ENCODE measurements at places on chromosomes 2 and 18.

DNA sequence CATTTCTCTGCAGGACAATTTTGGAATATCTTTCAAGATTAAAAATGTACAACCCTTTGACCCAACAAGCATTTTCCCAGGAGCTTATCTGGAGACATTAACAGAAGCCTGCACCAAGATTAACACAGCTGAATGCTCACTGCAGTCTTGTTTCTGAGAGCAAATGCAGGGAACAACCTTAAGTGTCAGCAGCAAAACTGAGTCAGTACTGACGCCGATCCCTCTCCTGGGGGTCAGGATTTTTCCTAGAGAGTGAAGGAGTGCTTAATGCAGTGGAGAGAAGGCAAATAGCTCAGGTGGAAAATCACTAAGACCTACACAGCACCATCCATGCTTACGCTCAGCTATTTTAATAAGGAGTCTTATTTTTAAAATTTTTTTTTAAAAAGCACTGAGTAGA, 42.8 kb upstream of the SGPP2 start:
- peak; percentile 53 for DNase-seq

DNA sequence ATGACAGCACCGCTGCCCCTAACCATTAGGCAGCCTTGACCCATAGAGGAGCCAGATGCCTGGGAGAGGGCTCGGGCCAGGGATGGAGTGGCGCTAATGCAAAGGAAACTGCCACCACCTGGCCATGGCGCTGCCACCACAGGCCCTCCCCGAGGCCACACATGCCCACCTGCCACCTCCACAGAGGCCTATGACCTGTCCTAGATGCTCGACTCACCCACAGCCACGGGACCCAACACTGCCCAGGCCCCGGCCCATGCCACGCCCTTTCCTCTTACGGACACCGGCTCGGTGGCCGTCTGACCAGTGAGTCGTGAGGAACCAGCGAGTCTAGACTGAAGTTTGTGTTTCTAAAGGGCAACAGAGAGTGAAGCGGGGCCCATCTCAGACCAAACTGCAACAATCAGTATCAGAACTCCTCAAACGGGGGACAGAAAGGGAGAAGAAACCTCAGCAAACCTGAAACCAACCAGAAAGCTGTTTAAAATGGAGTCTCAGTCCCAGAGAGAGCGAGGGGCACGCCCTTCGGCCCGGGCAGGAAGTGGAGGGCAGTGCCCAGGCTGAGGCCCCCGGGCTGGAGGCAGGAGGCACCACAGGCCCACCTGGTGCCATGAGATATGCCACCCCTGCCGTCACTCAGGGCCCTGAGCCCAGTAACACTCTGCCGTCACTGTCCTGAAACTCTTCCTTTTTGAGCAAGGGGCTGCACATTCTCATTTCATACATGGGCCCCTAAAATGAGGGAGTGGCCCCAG, 711 bp downstream of the GPR17 start:
- no peak for DNase-seq

DNA sequence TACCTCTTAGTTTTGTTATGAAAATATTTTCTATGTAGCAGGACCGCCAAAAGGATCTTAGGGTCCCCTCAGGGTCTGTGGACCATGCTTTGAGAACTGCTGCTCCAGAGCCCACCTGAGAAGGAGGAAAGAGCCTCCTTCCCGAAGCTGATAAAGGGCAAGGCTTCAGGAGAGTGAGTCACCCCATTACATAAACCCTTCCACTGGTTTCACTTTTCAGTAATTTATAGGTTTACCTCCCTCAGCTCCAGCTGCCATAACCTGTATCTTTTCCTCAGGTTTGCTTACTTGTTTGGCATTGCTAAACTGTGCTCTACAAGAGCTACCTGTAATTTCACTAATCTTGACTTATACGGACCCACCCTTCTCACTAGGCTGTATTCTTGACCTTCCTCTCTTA, 6.6 kb downstream of the TTLL4 start:
- no peak for DNase-seq

- peak; percentile 83 for DNase-seq
Measured at GRCh38 chr2:222561817-222562645, 93.9 kb downstream of the FARSB start.

DNA sequence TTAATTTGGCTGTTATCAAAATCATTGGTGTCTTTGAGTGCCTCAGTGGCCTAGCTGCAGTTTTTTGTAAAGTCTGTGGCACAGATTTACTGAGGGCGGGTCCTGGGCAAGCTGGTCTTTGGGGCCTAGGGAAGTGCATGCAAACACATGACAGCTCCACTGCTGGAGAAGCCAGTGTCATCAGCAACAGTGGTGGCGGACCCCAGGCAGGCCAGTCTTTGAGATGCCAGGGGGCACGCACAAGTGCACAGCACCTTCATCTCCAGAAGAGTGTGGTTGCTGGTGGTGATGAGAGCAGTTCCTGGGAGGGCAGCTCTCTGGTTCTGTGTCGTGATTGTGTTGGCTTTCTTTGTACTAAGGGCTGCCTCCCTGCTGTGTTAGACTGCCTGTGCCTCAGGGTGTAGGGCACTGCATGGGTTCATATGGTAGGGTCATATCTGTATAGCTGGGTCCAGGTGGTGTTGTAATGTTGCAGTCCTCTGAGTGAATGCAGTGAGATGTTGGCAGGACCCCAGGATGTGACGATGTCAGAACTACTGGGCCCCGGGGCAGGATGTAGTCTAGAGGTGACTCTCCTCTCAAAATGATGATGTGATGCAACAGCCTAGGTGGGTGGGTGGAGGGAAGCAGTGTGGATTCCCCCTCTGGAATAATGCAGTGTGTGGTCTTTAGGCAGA, 646.7 kb upstream of the CDH2 start:
- DNase-seq = no peak

DNA sequence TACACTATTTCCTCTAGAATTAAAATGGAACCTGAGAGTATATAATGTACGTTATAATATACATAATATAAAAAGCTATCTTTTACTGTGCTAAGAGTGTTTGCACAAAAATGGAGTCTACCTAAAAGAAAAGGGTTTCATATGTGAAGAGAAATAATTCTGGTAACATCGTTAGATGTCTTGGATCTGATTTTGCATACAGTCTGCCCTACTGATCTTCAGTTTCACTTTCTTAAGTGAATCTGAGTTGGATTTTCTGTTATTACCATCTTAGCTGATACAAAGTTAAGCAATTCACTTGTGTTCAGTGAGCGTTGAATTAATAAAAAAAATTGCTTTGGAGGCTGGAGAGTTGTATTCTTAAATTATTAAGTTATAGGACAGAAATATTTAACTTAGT, 502.1 kb upstream of the TMEFF2 start:
- DNase-seq = no peak

GRCh38 chr2:156901373-156902031, 356.0 kb upstream of the GALNT5 start:
- DNase-seq = peak; percentile 84

DNA sequence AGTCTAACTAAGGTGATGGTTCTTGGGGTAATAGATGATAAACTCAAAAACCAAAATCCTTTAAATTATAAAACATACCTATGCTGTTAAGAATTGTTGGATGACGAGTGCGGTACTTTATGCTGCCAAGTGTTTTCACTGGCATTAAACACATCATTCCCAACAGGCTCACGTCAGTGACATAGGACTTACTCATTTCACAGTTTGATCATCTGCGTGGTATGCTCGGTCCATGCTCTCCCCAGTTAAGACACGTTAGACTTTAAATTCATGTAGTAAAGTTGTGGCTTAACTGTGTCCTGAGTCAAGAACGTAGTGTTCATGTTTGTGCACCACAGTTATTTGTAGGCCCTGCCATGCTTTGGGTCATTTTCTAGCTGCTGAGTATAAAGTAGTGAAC, 125.6 kb upstream of the MYT1L start:
- no peak for DNase-seq

GRCh38 chr18:1014509-1014908, 109.8 kb downstream of the ADCYAP1 start:
- peak; percentile 75 for DNase-seq

DNA sequence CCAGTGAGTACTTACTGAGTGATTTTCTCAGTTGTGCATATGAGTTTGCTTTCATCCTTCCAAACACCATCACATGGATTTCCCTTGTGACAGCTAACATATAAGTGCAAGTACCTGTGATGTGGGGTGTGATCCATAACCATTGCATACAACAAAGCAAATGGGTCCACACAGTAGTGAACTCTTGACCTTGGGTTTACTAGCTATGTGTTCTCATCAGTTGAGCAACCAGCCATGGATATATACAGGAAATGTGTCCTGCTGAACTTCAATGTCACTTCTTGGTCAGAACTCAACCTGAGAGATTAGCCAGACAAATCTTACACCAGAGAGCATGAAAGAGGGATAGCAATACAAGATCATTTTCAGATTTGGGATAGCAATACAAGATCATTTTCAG, 420.9 kb upstream of the KCNH7 start:
- no peak for DNase-seq

DNA sequence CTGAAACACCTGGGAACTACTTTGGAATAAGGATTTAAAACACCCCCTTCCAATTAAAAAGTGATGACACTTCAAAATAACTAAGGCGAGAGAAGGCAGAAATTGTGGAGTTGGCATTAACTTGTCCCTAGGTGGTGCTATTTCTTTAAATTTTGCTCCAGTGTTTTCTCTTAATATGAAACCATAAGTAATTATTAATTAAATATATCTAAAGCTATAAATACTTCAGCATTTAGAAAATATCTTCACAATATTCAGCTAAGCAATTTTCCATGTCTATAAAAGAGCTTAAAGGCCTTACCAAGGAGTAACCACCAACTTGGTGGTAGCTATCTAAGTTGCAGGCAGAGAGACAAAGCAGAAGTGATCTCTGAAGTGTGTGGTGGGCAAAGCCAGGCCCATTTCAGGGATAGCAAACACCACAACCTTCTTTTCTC, 186.8 kb upstream of the PGAP1 start:
- DNase-seq = no peak

DNA sequence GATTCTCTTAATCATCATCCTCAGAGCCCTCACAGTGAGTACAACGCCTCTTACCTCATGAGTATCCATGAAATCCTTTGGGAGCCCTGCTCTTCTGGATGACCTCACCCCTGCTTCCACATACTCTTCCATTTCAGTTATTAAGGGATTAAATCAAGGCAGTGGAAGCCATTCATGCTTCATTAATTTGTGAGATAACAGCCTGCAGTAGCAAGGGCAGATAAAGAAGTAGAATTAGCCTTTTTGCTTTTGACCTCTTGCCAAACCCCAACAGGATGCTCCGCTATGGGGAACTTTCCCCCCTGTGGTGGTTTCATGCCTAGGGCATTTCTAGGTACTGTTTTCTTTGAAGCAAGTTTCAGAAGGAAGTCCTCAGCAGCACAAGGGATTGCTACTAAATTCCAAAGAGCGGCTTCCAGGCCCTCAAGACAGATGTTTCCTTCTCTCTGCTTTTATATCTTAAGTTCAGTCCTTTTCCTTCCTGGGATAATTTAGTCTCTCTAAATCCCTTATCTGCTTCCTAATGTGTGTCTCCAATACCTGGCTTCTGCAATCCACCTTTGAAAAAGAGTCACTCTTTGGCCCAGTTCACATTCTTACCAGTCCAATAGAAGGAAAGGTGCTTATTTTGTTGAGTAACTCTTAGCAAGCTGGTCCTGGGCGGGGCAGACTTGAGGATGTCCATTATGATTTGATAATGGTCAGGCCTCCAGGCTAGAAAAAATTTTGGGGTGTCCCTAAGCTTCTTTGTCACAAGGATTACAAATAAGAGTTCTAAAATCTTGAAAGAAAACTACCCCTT, 76.9 kb downstream of the MYO1B start:
- DNase-seq = peak; percentile 97
